ENCODE measurements at places on chromosomes 12 and 14.

- DNase-seq: no peak
These were observed 28.6 kb upstream of the RND1 start for GRCh38 chr12:48894271-48894670.

DNA sequence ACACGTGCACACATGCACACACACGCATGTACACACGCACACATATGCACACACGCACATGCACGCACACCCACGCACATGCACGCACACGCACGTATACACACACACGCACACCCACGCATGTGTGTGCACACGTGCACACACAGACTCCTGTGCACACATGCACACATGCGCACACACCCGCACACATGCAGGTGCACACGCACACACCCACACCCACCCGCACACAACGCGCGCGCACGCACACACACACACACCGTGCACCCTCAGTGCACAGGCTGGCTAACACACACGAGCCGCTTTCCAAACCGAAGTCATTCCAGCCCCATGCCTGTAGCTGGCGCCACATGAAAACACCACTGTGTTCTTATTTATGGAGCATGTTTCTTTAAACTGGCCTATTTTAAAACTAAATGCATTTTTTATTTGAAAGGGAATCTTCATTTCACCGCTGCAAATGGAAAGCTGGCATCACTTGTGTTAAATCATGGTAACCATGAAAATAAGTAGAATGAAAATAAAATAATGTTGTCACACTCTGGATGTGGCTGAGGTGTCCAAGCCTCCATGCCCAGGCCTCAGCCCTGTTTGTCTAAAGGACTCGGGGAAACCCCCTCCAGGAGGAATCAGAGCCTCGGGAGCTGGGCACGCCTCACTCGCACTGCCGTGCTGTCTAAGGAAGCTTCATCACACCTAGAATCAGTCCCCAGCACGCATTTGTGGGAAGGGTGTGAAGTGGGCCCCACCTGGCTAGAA, 45.1 kb downstream of the GALNT9 start:
- DNase-seq: no peak

DNA sequence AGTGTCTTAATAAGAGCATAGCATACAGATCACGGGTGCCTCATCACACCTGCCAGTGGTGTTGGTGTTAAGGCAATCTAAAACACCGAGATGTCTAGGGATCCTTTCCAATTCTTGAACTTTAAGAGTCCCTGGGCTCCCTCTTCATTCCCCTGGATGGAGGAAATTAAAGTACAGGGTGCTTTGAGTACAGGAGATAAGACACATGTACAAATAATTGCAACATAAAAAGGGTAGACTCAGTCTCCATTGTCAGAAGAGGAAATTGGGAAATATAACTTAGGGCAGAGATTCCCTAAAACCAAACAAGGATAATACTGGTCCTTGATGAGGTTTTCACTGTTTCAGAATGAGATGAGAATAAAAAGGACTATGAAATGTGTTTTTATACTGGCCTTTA, 34.9 kb downstream of the SCFD1 start:
- DNase-seq: no peak

- DNase-seq: no peak
These were observed 90.4 kb upstream of the CCDC91 start for GRCh38 chr12:28099871-28100270.

- DNase-seq: no peak
These were observed 173.2 kb downstream of the SLC35F4 start for GRCh38 chr14:57692671-57693070.

DNA sequence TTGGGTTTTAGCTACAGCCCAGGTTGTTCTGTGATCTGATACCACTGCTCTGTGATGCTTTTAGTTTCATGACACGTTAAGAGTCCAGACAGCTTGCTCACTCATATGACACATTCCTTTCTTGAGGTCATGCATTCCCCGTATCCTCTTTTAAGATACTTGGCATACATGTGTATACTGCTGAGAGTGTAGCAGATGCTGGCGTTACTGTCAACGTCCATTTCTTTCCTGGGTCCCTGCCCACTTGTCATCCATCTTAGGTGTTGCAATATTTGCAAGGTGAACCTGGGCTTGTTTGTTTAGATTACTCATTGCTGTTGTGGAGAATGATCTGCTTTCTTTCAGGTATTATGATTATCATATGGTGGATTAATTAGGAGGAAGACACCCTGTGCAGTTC, 9.1 kb upstream of the EMP1 start:
- DNase-seq: no peak

- no peak for DNase-seq
These were observed 147.1 kb upstream of the NRXN3 start for GRCh38 chr14:78023112-78023511.

GRCh38 chr12:48680861-48681260, 1.2 kb downstream of the KANSL2 start:
- no peak for DNase-seq

- DNase-seq: no peak
These were observed 2.3 kb downstream of the CRACR2A start for GRCh38 chr12:3750616-3751015.

DNA sequence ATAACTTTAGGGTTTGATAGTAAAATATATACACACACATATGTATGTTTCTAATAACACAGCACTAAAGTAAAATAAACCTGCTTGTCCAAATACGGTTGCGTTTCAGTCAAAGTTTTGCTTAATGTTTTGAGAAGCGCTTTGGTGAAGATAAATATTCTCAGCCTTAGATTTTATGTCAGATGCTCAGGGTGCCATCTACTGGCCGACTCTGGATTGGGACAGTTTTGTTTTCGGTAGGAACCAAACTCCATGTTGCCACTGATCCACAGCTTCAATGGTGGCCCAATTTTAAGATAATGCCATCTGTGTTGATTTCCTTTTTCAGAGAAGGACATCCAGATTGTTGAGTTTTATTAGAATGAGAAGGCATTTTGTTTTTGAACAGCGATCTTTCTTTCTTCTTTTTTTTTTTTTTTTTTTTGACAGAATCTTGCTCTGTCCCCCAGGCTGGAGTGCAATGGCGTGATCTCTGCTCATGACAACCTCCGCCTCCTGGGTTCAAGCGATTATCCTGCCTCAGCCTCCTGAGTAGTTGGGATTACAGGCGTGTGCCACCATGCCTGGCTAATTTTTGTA, 43.1 kb downstream of the LLPH start:
- no peak for DNase-seq

GRCh38 chr12:14059548-14059947, 78.1 kb upstream of the GRIN2B start:
- no peak for DNase-seq

GRCh38 chr14:41605550-41606281, 960 bp upstream of the LRFN5 start:
- DNase-seq: no peak

DNA sequence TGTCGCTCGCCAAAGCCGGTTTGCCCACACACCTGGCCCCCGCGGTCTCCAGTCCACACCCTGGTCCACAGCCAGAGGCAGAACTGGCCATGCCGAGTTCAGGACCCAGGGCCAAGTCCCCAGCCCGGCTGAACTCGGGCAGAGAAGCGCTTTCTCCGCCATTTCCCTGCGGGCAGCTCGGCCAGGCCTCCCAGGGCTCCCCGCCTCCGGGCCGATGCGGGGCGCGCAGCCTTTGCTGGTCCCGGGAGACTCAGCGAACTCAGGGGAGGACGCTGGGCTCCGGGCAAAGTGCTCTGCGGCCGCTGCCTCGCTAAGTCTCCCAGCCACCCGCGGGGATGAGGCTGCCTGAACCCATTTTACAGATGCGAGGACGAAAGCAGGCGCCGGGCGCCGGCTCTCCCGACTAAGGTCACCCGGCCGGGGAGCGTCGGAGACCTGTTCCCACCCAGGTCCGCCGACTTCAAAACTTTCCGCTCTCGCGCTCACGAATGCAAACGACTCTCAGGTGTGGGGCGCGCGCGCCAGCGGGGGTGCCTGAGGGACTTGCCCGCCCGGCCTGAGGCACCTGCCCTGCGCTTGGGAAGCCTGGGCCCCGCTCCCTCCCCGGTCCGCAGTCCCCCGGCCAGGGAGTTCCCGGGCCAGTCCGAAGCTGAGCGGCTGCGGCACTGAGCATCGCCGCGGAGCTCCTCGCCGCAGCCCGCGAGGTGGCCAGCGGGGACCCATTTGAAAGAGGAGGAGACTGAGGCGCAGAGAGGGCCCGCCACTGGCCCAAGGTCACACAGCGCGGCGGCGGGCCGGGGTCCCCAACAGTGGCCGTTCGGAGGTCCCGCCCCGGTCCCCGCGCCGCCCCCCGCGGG, 627 bp downstream of the TESC start:
- DNase-seq: no peak

GRCh38 chr12:117030187-117030900, 68.9 kb downstream of the TESC start:
- DNase-seq: no peak

- no peak for DNase-seq
These were observed 26.7 kb upstream of the BLTP3B start for GRCh38 chr12:100169345-100169744.

- no peak for DNase-seq
These were observed 6.1 kb upstream of the AMIGO2 start for GRCh38 chr12:47085815-47086252.

DNA sequence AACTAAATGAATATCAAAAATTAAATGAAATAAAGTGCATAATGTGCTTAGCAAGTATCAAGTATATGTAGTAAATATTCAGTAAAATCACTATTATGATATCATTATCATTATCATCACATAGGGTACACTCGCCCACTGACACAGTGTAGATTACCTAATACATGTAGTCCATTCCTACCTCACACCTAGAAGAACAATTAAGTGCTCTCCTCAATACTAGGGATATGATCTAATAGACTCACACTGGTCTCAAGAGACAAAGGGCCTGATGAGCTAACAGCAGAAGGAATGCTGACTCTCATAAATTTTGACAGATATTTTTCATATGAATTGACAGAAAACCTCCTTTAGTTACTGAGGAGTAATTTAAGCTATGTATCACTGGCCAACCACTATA, 29.1 kb downstream of the FSCB start:
- DNase-seq: no peak

- no peak for DNase-seq
These were observed 441.2 kb downstream of the BTG1 start for GRCh38 chr12:91704446-91704845.

DNA sequence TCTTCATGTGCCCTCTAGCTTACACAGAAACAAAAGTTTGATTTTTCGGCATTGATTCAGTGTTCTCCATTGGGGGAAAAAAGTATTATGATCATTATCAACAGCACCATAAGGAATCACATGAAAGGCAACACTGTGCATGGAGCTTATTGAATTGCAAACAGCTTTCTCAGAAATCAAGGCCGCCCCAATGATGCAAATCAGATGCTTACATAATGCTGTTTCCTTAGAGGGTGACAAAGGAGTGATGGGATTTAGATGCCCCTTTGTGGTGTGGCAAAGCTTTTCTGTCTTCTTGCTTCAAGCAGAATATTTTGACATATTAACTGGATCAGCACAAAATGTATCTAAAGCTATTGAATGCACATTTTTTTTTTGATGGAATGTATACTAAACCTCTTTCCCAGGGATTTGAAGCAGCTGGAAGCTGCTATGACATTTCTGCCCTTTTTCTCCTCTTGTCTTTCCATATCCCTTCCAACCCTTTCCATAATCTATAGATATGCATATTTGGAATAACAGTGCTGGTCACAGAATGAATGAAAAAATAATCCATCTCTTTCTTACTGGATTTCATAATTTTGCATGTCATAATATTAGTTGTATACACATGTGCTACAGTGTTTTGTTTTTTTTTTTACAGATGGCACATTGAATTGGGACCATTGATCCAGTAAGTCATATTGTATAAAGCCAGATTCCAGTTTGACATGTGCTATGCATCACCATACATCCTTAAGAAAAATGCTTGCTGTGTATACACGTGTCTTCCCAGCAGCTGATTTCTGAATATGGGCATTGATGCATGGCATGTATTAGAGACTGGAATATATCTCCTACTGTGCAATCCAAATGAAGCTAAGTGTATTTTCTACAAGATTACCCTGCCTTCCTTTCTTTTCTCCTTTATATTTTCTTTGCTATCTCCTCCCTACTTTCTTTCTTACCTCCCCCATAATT, 259.7 kb upstream of the DCN start:
- DNase-seq: no peak

DNA sequence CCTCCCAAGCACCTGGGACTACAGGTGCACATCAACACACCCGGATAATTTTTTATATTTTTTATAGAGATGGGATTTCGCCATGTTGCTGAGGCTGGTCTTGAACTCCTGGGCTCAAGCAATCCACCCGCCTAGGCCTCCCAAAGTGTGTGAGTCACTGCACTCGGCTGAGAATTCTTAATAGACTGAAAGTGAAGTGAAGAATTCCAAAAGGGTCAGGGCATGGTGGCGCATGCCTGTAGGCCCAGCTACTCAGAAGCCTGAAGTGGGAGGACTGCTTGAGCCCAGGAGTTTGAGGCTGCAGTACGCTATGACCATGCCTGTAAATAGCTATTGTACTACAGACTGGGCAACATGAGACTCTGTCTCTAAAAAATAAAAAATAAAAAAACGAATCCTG, 43.7 kb downstream of the TCHP start:
- DNase-seq: no peak

GRCh38 chr12:26648999-26649398, 184.0 kb downstream of the ITPR2 start:
- no peak for DNase-seq

DNA sequence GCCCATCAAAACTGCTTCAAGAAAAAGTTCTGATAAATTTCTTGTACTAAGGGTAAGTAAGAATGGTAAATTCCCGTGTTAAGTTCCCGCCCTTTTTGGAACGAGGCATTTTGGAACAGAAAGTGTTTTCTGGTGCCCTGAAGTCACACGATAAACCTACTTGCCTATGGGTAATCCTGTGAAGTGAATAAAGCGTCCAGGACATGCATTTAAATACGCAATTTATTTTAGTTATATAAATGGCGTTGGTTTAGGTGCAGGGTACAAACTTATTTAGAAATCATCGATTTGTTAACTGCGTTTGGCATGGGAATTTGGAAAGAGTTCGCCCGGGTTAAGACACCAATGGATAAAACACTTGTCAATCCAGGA, 715 bp upstream of the RAP1B start:
- DNase-seq: no peak

GRCh38 chr14:105316968-105317510, 2.5 kb downstream of the PACS2 start:
- DNase-seq: no peak

DNA sequence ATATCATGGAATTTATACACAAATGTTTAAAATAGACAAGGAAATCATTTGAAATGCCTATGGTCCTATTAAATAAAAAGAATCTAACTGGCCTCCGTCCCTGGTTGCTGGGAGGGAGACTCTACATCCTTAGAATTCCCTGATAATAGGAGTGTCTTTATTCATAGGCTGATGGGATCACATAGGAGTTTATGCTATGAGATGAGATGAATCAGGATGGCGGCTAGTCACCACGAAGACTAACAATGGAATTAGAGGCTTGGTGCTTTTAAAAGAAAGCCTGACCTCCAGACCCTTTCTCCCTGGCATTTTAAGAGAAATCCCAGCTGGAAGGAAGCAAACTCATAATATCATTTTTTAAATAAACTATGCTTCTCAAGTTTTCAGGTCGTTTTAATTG, 69.7 kb downstream of the SEC23A start:
- DNase-seq: no peak

GRCh38 chr14:77989441-77989991, 180.7 kb upstream of the NRXN3 start:
- DNase-seq: no peak

GRCh38 chr14:56237398-56237797, 119.2 kb downstream of the PELI2 start:
- no peak for DNase-seq
